ENCODE measurements at places on chromosomes 2 and 18. TPM values are rescaled to one million over a fixed set of nuclear protein-coding genes. Genes with fewer than 3 reads are reported as not detected.

DNA sequence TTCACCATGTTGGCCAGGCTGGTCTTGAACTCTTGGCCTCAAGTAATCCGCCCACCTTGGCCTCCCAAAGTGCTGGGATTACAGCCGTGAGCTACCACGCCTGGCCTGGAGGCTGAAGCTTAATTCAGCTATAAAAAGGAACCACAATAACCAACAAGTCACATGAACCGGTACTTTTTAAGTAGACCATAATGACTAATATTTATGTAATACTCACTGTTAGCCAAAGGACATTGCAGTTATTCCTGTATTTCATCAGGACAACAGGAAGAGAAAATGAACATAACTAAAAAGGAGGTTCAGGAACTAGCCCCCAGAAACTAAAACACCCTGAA, 49.0 kb upstream of the TMEM87B start:
- peak; percentile 64 for DNase-seq

GRCh38 chr2:238462782-238463396, 36.2 kb downstream of the ASB1 start:
- DNase-seq, result peak; percentile 73

- peak; percentile 67 for DNase-seq
These were observed 174.2 kb downstream of the TMEM247 start for GRCh38 chr2:46653539-46653938.

The C2orf80 gene
- polyA plus RNA-seq, result not detected

The FBLN7 gene
- 2.8 TPM for polyA plus RNA-seq
